ENCODE measurements at places on chromosomes 6 and 20.

- DNase-seq, result no peak
Measured at GRCh38 chr20:36728986-36729385, 16.9 kb downstream of the NDRG3 start.

DNA sequence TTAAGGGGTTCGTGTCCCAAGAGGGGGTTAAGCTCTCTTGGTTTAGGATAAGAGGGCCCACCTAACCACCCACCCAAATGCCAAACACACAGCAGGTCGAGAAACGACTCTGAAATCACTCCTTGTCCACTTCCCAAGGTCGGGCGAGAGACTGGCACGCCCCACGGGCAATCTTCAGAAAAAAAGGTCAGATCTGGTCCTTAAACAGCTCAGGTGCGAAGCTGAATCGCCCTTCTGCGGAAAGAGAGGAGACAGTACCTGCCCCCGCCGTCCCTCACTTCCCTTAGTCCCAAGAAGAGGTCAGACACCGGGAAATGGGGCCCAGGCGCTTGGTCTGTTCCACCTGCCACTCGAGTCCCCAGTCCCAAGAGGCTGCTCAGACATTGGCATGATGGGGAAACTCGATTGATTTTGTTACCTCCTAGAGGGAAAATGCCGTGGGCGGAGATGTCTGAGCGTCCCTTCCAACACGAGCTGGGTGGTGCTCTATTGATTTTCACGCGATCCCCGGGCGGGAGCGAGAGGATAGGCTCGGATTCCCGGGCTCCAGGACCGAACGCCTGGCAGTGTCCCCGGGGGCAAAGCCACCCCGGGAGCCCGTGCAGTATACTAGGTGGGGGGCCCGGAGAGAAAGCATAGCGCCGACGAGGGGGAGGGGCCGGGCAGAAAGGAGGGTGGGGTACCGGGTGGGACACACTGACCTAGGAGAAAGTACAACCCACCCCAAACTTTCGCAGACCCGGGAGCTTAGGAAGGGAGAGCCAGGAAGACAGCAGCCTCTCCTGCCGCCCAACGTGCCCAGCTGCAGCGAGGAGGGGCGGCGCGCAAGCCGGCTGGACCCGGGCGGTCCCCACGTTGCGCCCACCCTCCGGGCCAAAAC is 1.1 kb upstream of the SAMD5 start:
- DNase-seq, result peak; percentile 23

DNA sequence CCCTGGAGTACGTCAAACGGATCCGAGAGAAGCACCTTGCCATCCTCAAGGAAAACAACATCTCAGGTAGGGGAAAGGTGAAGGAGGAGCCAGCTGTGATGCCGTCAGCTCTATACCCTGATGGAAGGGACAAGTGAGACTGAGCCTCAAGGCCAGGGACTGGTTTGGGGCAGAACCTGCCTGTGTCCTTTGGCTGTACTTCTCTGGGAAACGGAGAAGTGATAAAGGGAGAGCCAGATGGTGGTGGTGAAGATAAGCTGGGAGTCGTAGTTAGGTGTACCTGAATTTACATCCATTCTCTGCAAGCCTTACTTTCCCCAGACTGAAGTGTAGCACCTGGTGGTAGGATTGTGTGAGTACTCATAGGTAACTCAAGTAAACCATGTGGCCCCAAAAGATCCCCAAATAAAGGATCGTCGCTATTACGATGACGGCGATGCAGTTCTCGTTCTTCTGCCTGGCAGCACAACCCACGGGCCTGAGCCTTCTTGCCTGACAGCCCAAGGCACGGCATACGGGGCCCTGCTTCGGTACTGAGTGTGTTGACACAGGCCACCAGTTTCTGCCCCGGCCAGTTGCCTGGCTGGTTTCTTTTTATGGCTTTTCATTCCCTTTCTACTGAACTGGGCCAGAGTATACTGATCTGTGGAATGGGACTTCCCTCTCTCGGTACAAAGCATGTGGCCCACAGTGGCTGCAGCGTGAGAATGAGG is 10.6 kb downstream of the PCIF1 start:
- no peak for DNase-seq

DNA sequence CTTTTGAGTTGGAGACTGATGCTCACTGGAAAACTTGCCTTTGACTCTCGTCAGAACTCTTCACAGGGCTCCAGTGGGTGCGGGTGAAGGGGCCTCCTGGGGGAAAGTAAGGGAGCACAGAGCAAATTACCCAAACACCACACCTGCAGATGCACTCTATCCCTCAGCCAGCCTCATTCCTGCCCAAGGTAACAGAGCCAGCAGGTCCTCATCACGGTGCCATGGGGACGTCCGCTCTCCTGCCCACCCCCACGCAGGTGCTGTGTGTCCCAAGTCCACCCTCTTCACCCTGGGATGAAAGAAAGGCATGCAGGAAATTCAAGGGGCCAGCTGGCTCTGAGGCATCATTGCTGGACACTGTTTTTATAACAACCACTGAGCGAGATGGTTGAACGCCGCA is 269.0 kb downstream of the SMOC2 start:
- DNase-seq, result no peak

DNA sequence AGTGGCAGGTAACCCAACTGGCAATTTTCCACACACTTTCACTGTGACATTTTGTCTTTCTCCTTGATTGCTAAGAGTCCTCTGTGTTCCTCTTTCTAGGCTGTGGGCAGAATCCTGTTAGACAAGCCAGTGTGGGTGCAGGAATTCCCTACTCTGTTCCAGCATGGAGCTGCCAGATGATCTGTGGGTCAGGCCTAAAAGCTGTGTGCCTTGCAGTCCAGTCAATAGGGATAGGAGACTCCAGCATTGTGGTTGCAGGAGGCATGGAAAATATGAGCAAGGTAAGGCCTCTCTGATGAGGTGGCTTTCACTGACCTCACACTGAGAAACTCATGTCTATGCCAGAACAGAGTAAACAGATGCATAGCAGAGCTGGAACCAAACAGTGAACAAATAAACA is 5.1 kb downstream of the ACAT2 start:
- no peak for DNase-seq

- no peak for DNase-seq
Measured at GRCh38 chr6:157726892-157727628, 96.0 kb upstream of the SNX9 start.

- no peak for DNase-seq
Measured at GRCh38 chr6:14095437-14095836, 22.1 kb upstream of the CD83 start.

All from NCI-H1105 treated with DMSO at 0.1 percent for 48 hours (cell line).